ENCODE measurements at places on chromosomes 1 and 21.

- no peak for DNase-seq
Observed at GRCh38 chr1:108070662-108071061, 105.7 kb upstream of the VAV3 start.

- DNase-seq = no peak
Observed at GRCh38 chr1:226187380-226187779, 839 bp upstream of the ACBD3 start.

DNA sequence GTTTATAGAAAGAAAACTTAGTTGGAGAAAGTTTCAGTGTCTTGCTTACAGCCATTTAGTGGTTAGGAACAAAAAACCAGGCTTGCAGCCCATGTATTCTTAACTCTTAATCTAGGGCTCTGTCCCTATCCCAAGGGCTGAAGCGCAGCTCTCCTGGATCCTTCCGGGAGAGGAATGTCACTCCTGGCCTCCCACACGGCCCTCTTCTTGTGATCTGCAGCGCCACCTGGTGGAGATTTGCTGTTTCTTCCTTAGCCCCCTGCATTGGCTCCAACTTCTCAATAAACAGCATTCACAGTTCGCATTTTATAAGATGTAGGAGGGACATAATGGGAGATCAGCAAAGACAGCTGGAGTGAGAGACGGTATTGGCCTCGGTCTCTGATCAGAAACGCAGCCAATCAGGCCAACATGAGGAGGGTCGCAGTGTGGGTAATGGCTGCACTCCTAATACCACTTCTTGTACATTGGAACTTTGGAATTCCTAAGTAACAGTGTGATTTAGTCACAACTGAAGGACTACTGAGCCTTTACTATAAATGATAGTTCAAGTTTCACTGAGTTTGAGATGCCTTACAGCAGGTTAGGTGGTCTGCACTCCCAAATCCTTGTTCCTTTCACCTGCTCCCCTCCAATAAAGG lies 283.4 kb downstream of the ASTN1 start:
- DNase-seq = peak; percentile 61

- no peak for DNase-seq
Observed at GRCh38 chr1:70071601-70072000, 133.8 kb downstream of the LRRC40 start.

- no peak for DNase-seq
Observed at GRCh38 chr1:41240781-41241353, 1.2 kb downstream of the SCMH1 start.

DNA sequence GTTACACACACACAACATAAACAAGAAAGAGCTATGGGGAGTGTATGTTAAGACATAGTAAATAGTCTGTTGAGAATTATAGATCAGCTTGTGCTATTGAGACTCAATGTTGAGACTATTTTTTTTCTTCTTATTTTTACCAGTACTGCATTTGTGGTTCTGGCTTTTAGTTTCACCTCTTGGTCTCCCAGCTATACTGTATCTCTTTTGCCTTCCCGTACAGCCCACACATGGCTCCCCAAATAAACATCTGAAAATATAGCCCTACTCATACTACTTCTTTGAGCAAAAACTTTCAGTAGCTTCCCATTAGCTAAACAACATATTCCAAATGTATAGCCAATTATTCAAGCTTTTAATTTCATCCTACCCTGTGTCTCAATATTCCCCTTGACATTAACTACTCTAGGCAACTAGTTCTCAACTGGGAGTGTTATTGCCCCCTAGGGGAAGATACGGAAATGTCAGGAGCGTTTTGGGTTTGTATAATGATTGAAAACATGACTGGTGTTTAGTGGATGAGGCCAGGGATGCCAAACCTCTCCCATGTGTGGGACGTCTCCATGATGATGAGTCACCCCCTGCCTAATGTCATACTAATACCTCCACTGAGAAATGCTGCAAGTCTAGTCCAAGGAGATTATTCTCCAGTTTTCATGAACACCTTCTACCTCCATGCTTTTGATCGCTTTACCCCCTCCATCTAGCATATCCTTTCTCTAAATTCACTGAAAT lies 6.8 kb downstream of the RPE65 start:
- peak; percentile 13 for DNase-seq

- no peak for DNase-seq
Observed at GRCh38 chr1:36503159-36503558, 20.4 kb upstream of the CSF3R start.

GRCh38 chr21:41743321-41744027 lies 23.4 kb downstream of the RIPK4 start:
- DNase-seq = no peak

GRCh38 chr1:203453016-203453415 lies 22.6 kb upstream of the PRELP start:
- no peak for DNase-seq
